Activated CD4-positive, alpha-beta T cell treated with anti-CD3 and anti-CD28 coated beads, Interleukin-2, amount 50 U/mL, for 1 hour (primary cell): ENCODE measurements at places on chromosomes 3 and 15.

DNA sequence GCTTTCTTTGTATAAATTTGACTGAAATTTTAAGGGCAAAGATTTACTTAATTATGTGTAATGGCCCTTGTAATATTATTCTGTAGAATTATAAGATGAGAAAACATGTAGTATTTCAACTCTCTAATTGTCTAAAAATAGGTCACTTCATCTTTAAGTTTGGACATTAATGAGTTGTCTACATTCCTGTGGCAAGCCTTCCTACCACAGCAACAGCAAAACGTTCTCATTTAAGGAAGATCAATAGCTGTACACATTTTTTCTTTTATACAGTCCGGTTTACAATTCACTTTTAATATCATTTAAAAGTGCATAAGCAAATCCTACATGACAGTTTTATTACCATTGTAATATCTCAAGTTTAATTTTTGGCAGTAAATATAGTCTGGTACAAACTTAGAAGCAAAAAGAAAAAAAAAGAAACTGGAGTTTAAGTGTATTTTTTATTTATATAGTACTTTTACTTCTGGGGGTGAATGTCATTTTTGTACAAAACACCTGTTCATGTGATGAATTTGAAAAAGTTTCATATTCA, 501.8 kb downstream of the ZPLD1 start:
- no peak for DNase-seq

DNA sequence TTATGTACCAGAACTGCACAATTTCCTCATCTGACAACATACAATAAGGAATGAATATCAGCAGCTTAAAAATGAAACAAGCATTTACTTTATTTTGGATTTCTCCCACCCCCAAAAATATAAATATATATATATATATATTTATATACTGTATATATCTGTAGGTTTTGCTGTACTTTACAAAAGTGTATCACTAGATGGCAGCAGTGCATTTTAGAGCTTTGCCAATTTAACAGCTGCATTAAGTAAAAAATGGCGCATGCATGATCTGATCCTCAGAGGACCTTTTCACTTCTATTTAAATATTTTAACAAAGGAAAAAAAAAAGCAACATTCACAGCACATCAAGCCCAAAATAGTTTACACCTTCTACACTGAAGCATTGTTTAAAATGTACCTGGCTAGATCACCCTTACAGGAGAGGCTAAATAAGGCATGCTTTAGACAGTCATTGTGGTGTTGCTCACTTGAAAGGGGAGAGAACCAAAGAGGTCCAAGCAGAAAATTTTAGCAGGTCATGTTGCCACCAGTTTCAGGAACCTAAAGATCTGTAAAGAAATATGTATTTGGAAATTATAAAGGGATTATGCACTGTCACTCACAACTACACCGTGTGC, 72.6 kb downstream of the NPTN start:
- no peak for DNase-seq

- DNase-seq = no peak
Observed at GRCh38 chr3:9879830-9880549, at the start of gene CIDEC. CIDEC (minus strand) TSS chr3:9880253; CDS start chr3:9878486, 1,767 bp downstream.

DNA sequence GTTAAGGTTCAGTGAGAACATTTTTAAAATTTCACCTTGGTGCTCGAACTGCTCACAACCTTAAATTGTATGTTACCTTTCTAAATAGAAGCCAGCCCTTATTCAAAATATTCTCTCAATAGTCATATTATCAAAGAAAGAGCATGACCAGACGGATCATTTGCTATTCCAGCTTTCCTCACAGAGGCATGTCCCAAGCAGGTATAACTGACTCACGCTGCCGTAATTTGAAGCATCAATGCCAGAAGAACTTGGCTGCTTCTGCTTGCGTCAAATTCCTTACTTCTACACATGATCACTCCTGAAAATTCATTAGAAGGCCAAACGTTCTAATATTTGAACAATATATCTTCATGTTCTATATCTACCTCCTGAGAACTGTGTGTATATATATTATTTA, 69.5 kb upstream of the VGLL4 start:
- no peak for DNase-seq
